Activated T-cell treated with anti-CD3 and anti-CD28 coated beads, Interleukin-2, amount 50 U/mL, for 72 hours (primary cell): ENCODE measurements at places on chromosomes 11 and 22.

GRCh38 chr11:40246983-40247382 lies 1212.5 kb downstream of the LRRC4C start:
- no peaks in the 10 kb centered on the region for H3K27me3 ChIP-seq
- H3K4me1 ChIP-seq, result no peaks in the 10 kb centered on the region
- no peak overlapping the region for H3K27ac ChIP-seq
- H3K4me3 ChIP-seq, result no peak overlapping the region
- no peak for DNase-seq

DNA sequence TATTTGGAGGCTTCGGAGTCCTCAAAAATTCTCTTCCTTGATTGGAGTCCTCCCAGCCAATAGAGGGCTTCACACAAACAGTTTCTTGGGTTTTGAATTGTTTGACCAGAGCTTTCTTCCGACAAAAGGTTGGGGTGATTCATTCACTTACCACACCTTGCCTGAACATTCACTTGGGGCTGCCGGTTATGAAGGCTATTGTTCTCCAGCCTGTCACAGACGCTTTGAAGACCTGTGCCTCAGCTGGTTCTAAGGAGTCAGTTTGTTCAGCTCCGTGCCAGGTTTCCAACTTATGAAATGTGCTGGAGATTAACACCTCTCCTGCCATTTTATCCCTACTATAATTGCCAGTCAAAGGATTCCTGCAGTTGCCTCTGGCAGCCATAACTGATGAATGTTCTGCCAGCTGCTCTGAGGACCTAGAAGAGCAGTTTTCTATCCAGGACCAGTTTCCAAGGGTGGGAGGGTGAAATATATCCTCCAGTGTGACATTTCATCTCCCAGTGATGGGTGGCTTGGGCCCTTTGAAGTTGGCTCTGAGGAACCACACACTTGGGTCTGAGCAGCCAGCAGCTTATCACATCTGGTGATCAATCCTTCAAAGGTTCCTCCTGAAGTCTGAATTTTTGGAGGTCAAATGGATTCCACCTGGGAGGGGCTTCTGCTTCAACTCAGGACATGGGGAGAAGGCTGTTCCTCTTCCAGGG lies 31.4 kb downstream of the LIMK2 start:
- peaks cover 12% of the 10 kb centered on the region for H3K4me1 ChIP-seq
- H3K27me3 ChIP-seq, result no peaks in the 10 kb centered on the region
- H3K27ac ChIP-seq, result no peak overlapping the region
- no peaks in the 10 kb centered on the region for H3K36me3 ChIP-seq

DNA sequence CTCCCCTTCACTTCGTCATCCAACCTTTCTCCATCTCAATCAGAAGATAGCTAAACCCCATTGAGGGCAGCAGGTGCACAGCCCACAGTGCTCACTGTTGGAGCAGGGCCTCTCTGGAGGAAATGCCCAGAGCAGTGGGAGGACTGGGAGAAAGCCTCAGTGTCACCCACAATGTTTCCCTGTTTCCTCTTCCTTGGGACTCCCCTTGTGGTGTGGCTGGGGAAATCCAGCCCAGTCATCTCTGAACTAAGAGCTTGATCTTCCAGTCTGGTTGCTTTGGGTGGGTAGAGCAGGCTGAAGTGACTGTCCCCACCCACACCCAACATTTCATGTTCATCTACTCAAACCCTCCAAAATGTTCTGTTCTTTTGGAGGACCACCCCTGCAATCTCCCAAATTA lies 29.8 kb upstream of the EED start:
- H3K36me3 ChIP-seq, result peaks cover 2% of the 10 kb centered on the region
- peak; percentile 89 for DNase-seq
- peak overlapping the region; percentile 38 for H3K27ac ChIP-seq
- peak overlapping the region; percentile 47 for H3K4me3 ChIP-seq

GRCh38 chr11:92410526-92410925 lies 185.9 kb downstream of the FAT3 start:
- H3K27me3 ChIP-seq, result no peaks in the 10 kb centered on the region
- no peak overlapping the region for H3K4me3 ChIP-seq
- DNase-seq, result no peak
- H3K4me1 ChIP-seq, result no peaks in the 10 kb centered on the region
- no peak overlapping the region for H3K27ac ChIP-seq

DNA sequence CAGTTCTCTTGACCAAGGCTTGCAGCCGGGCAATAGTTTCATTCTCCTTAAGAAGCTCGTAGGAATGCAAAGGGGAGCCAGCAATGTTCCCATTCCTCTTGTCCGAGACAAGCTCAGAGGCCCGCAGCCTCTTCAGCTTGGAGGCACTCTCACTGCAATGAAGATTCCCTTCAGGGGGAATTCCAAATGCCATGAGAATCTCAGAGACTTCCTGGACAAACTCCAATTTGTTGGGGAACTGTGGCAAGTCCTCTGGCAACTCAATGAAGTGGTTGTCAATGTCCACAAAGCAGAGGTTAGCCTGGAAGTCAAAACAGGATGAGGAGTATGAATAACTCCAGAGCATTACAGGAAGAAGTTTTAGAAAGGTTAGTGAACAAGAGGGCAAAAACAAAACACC lies 84.4 kb downstream of the DENND5A start:
- H3K27ac ChIP-seq, result no peak overlapping the region
- no peaks in the 10 kb centered on the region for H3K27me3 ChIP-seq
- peaks cover 2% of the 10 kb centered on the region for H3K36me3 ChIP-seq
- peaks cover 15% of the 10 kb centered on the region for H3K4me1 ChIP-seq
- no peak for DNase-seq

DNA sequence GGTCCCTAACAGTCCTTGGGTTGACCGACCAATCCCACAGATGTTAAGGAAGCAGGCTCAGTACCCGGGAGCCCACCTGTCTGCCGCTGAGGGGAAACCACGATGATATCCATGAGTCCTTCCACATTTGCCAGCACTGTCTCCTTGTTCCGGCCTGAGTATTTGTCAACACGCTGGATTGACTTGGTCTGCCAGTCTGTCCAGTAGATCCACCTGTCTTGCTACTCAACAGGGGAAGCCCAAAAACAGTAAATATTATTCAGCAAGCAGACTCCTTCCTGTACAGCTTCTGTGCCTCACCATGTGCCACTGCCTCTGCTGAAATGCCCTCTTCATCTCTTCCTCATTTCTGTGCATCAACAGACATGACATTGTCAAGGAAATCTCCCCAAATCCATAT lies 22.8 kb upstream of the CKAP5 start:
- no peak for DNase-seq
- H3K27ac ChIP-seq, result no peak overlapping the region
- H3K4me1 ChIP-seq, result no peaks in the 10 kb centered on the region
- peaks cover 6% of the 10 kb centered on the region for H3K27me3 ChIP-seq

DNA sequence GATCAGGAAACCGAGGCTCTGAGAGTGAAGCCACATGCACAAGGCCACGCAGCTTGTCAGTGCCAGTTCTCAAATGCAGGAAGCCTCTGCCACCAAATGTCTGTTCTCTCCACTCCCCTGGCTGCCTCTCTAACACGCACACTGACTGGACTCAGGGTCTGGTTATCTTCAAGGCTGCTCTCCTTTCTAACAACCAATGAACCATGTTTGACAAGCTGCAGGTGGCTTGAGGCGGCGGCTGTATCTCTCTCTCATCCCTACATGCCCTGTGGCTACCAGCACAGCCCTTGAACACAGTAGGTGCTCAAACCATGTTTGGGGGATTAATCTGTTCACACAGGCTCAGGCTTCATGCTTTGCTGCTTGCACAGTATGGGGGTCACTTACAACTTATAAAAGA lies 23.7 kb downstream of the MFNG start:
- H3K36me3 ChIP-seq, result peaks cover 3% of the 10 kb centered on the region
- H3K4me3 ChIP-seq, result no peak overlapping the region
- no peak for DNase-seq
- H3K27me3 ChIP-seq, result no peaks in the 10 kb centered on the region

- peak overlapping the region; percentile 64 for H3K27ac ChIP-seq
- DNase-seq, result no peak
- no peaks in the 10 kb centered on the region for H3K27me3 ChIP-seq
- no peak overlapping the region for H3K4me3 ChIP-seq
- peaks cover 39% of the 10 kb centered on the region for H3K36me3 ChIP-seq
- H3K4me1 ChIP-seq, result peaks cover 31% of the 10 kb centered on the region
Measured at GRCh38 chr22:36879775-36880174, 19.0 kb downstream of the NCF4 start.

DNA sequence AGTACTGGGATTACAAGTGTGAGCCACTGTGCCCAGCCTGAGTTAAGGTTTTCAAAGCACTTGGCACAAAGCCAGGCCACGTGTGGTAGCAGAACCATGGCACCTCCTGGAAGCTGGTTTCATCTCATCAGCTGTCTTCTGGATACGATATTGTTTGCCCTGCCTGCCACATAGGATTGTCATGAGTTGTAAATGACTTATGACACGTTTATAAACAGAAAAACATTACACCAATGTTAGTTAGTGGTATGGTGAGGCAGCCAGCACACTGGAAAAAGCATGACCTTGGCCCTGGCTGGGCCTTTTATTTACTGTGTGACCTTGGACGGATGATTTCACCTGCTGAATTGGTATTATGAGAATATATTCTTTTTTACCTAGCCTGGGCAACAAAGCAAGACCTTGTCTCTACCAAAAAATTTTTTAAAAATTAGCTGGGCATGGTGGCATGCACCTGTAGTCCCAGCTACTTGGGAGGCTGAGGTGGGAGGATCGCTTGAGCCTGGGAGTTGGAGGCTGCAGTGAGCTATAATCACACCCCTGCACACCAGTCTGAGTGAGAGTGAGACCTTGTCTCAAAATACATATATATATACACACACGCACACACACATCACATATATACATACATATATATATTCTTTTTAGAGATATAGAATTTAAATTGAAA lies 24.0 kb upstream of the MYH9 start:
- no peaks in the 10 kb centered on the region for H3K36me3 ChIP-seq
- no peaks in the 10 kb centered on the region for H3K27me3 ChIP-seq
- H3K27ac ChIP-seq, result no peak overlapping the region
- no peak overlapping the region for H3K4me3 ChIP-seq
- DNase-seq, result peak; percentile 76

DNA sequence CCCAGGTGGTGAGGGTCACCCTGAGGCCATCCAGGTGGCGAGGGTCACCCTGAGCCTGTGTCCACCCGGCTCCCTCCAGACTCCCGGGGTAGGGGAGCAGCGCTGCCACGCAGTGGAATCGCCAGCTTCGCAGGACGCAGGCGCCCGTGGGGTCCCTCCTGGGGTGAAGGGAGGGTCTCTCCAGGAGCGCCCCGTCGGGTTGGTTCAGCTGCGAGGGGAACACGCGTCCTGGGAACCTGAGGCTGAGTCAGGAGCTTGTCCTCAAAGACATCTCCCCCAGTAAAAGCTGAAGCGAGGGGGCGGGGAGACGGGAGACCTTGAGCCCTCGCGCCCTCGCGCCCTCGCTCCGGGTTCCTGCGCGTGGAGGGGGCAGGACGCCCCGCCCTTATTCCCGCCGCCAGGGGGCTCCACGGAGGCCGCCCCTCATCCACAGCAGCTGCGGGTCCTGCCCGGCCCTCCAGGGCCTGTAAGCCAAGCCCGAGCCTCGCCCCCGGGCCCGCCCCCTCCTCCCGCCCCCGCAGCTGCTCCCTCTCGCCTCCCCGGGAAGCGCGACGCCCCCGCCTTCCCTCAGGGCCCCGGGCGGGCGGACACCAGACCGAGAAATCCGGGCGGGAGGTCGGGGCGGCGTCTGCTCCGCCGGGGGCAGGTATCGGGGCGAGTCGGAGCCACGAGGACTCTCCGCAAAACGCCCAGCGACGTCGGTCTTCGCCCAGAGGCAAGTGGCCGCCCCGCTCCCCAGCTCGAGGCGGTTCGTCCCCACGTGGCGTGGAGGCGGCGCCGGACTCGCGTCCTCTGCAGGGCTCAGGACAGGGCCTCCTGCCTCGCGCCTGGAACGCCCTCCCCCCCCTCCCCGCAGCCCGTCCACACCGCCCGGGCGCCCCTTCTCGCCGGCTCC lies 22.8 kb downstream of the PIM3 start:
- H3K4me3 ChIP-seq, result peak overlapping the region; percentile 51
- no peak for DNase-seq
- no peak overlapping the region for H3K27ac ChIP-seq
- peaks cover 10% of the 10 kb centered on the region for H3K4me1 ChIP-seq
- H3K27me3 ChIP-seq, result peaks cover 16% of the 10 kb centered on the region

DNA sequence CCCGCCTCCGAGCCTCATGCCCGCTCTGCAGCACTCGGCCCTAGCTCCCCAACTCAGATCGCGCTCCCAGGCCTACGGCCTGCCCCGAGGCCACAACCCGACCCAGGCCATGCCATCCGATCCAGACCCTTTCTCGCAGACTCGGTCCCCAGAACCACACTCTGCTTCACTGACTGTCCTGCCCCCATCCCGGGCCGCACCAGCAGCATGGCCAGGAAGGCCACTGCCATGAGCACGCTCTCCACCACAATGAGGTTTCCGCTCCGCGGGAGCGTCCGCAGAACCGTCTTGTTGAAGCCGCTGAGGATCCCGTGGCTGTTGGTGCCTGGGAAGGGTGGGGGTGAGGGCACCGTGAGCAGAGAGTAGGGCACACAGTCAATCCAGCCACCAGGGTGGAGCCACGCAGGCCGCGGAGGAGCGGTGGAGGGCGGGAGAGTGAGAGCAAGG lies 6.4 kb downstream of the UNC93B1 start:
- H3K36me3 ChIP-seq, result no peaks in the 10 kb centered on the region
- no peak overlapping the region for H3K27ac ChIP-seq
- no peak overlapping the region for H3K4me3 ChIP-seq
- no peaks in the 10 kb centered on the region for H3K27me3 ChIP-seq

GRCh38 chr11:19963697-19964387 lies 196.4 kb downstream of the DBX1 start:
- H3K36me3 ChIP-seq, result no peaks in the 10 kb centered on the region
- H3K27ac ChIP-seq, result no peak overlapping the region
- DNase-seq, result peak; percentile 50
- H3K27me3 ChIP-seq, result peaks cover 40% of the 10 kb centered on the region
- H3K4me3 ChIP-seq, result peak overlapping the region; percentile 69

DNA sequence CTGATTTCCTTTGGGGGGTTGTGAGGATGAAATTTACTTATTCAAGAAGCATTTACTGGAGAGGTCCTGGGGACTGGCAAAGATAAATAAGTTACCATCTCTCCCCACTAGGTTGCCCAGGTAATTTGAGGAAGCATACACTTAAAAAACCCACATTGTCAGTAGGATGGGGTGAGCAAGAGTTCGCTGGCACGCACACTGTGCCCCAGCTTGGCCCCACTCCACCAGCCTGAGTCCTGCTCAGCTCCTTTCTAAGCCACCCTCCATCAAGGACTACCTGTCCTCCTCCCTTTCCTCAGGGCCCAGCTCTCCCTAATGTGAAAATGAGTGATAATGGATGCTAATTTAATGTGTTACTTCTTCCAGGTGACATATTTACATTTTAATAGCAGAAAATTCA lies 216.5 kb upstream of the PLET1 start:
- no peak overlapping the region for H3K4me3 ChIP-seq
- no peaks in the 10 kb centered on the region for H3K27me3 ChIP-seq
- no peak overlapping the region for H3K27ac ChIP-seq
- no peak for DNase-seq

GRCh38 chr11:33045551-33046255 lies 6.3 kb downstream of the TCP11L1 start:
- peaks cover 22% of the 10 kb centered on the region for H3K4me1 ChIP-seq
- H3K36me3 ChIP-seq, result peaks cover 11% of the 10 kb centered on the region
- no peak overlapping the region for H3K4me3 ChIP-seq
- H3K27me3 ChIP-seq, result no peaks in the 10 kb centered on the region
- no peak for DNase-seq
- H3K27ac ChIP-seq, result no peak overlapping the region

- no peaks in the 10 kb centered on the region for H3K36me3 ChIP-seq
- peaks cover 15% of the 10 kb centered on the region for H3K27me3 ChIP-seq
- no peak for DNase-seq
Measured at GRCh38 chr11:35911616-35912165, 32.2 kb upstream of the LDLRAD3 start.

- peaks cover 15% of the 10 kb centered on the region for H3K36me3 ChIP-seq
- no peaks in the 10 kb centered on the region for H3K27me3 ChIP-seq
- H3K4me3 ChIP-seq, result no peak overlapping the region
- DNase-seq, result no peak
- peaks cover 22% of the 10 kb centered on the region for H3K4me1 ChIP-seq
Measured at GRCh38 chr11:9714272-9714940, 50.5 kb downstream of the SWAP70 start.
